ENCODE measurements at places on chromosomes 4 and X.
A peak's percentile ranks its signal among the peaks of the same experiment; 100 is the strongest.

GRCh38 chr4:173237152-173237551, 68.5 kb downstream of the GALNT7 start:
- H3K4me1 ChIP-seq, result peaks cover 11% of the 10 kb centered on the region
- H3K4me3 ChIP-seq, result no peak overlapping the region
- H3K36me3 ChIP-seq, result no peaks in the 10 kb centered on the region
- H3K27me3 ChIP-seq, result no peaks in the 10 kb centered on the region

- H3K36me3 ChIP-seq, result no peaks in the 10 kb centered on the region
- H3K27me3 ChIP-seq, result no peaks in the 10 kb centered on the region
- H3K27ac ChIP-seq, result no peak overlapping the region
- no peak for DNase-seq
These were observed 140.3 kb downstream of the NAA11 start for GRCh38 chr4:79185526-79186045.

DNA sequence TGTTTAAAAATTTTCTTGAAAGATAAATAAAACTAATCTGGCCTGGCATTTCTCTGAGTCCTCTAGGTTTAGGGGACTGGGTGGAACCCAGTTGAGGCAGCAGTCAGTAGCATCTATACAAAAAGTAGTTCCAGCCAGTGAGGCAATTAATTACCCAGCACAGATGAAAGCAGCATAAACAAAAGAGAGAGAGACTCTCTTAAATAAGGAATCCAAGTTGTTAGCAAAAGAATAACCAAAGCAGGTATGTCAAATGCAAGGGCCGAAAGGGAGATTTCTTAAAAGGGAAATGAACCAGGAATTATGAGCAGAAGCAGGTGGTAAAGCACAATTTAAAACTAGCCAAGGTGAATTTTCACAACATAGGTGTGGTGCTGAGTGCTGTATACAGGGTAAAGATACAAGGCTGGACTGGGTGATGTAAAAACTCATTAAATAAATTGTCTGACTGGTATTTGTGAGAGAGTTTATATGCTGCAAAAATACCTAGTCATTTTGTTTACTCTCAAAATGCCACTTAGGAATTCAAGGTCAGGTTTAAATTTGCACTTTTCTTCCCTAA, 94.6 kb upstream of the GALNT7 start:
- DNase-seq, result no peak
- no peak overlapping the region for H3K4me3 ChIP-seq
- H3K27me3 ChIP-seq, result peaks cover 36% of the 10 kb centered on the region

GRCh38 chrX:46255046-46255445, 290.2 kb downstream of the ZNF674 start:
- no peak for DNase-seq
- no peak overlapping the region for H3K27ac ChIP-seq
- H3K4me3 ChIP-seq, result no peak overlapping the region

- H3K27me3 ChIP-seq, result no peaks in the 10 kb centered on the region
- H3K27ac ChIP-seq, result no peak overlapping the region
- peaks cover 5% of the 10 kb centered on the region for H3K36me3 ChIP-seq
- DNase-seq, result no peak
- no peak overlapping the region for H3K4me3 ChIP-seq
- peaks cover 22% of the 10 kb centered on the region for H3K4me1 ChIP-seq
These were observed 20.7 kb downstream of the TAPT1 start for GRCh38 chr4:16205298-16206164.

- H3K4me1 ChIP-seq, result peaks cover 40% of the 10 kb centered on the region
- peak overlapping the region; percentile 50 for H3K4me3 ChIP-seq
- no peak for DNase-seq
- peaks cover 6% of the 10 kb centered on the region for H3K36me3 ChIP-seq
These were observed 23.4 kb downstream of the USP9X start for GRCh38 chrX:41108463-41109205.

All from effector memory CD8-positive, alpha-beta T cell (primary cell).